ENCODE measurements at places on chromosomes 5 and 9.
A peak's percentile ranks its signal among the peaks of the same experiment; 100 is the strongest.

DNA sequence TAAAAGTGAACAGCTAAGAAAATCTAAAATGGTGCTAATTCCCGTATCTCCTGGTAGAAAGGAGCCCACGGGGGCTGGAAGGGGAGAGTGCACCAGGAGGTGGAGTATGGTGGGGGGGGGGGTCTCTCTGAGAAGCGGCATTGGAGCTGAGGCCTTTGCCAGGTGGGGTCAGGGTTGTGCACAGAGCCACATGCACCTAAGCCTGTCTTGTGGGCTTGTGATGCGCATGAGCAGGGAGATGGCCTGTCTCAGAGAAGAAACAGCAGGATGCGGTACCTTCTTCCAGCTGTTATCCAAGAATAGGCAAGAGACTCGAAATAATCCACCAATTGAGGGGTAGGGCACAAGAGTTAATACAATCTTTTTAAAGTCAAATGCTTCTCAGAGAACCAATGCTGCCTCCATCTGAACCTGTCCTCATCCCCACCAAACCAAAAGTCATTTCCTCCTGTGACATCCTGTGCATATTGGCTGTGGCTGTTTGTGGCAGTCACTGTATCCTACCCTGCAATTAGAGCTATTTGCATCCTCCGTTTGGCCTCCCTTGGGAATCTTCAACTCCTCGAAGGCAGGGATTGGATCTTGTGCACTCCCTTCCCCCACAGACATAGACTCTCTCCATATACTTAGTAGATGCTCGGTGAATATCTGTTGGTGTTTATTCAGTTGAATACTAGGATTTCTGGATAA, 45.4 kb downstream of the FGF1 start:
- DNase-seq, result no peak

DNA sequence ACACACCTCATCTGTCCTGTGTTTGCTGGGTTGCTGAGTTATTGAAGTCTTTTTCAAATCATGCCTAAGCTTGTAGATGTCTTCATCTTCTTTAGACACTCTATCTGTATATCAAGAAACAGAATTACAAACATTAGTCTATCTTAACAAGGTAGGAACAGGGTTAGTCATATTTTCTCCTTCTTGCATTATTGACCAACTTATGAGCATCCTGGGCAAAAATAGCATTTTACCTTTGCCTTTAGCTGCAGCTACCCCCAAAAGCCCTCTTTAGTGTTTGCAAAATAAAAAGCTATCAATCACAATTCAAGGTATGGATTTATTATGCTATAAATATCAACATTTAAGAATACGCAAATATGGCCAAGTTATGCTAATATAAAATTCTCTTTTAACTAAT, 3.4 kb downstream of the PLK2 start:
- no peak for DNase-seq

DNA sequence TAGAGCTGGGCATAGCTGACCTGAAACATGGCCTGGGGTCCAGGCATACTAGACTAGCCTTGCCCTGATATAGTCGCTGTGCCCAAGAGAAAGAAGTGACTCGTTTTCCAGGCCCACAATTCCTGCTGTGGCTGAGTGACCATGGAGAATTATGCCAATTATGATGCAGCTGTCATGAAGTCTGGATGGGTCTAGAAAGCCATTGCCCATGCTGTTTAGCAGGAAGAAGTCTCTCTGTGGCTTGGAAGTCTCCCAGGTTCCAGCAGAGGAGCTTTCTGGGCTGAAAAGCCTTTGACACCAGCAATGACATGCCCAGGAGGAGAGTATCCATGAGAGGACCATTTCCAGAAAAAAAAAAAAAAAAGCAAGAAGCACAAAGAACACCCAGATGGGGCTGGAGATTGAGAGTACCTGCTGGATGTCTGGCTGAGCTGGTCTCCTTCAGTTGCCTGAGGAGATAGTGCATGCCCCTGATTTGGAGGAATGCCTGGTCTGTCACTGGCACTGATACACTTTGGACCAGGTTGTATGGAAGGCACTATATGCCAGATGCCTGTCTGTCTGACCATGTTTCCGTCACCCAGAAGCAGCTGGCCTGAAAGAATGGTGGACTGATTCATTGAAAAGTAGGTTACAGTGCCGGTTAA, 128.0 kb upstream of the EPB41L4A start:
- DNase-seq, result no peak

GRCh38 chr5:76526950-76527583, 96.1 kb downstream of the F2RL2 start:
- DNase-seq, result no peak

GRCh38 chr9:92720209-92720765, 44.3 kb downstream of the BICD2 start:
- no peak for DNase-seq

- no peak for DNase-seq
Measured at GRCh38 chr5:173319646-173320045, 8.6 kb downstream of the STC2 start.

GRCh38 chr5:149046196-149046829, 16.5 kb downstream of the SH3TC2 start:
- DNase-seq, result peak; percentile 20

GRCh38 chr9:113675475-113675941, 200.6 kb upstream of the ZNF618 start:
- DNase-seq, result peak; percentile 99

DNA sequence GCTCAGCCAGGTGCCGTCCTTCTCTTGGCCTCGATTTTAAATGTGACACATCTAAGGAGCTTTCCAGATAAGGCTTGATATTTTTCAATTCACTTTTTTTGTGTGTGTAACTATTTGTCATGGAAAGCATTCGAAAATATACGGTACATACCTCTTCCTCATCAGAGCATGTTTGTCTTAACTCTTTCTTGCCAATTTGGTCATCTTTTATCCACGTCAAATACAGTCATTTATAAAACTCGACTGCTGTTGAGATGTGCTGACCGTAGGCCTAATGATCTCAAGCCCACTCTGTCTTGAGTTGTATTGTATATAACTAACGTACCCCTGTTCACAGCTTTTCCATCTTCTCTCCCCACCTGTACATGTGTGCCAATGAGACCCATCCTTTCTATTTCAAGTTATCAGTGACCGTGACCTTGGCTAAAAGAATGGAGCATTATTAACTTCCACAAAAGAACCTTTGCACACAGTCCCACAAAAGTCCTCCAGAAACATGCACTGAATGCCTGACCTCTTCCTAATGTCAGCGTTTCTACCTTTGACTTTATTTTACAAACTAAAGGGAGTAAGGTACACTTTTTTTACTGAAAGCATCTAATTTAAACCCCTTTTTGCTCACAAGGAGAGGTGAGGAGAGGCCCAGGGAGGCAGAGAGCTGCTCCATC, 61.6 kb downstream of the IPPK start:
- DNase-seq, result peak; percentile 24

GRCh38 chr5:34982823-34983222, 53.5 kb downstream of the DNAJC21 start:
- no peak for DNase-seq

DNA sequence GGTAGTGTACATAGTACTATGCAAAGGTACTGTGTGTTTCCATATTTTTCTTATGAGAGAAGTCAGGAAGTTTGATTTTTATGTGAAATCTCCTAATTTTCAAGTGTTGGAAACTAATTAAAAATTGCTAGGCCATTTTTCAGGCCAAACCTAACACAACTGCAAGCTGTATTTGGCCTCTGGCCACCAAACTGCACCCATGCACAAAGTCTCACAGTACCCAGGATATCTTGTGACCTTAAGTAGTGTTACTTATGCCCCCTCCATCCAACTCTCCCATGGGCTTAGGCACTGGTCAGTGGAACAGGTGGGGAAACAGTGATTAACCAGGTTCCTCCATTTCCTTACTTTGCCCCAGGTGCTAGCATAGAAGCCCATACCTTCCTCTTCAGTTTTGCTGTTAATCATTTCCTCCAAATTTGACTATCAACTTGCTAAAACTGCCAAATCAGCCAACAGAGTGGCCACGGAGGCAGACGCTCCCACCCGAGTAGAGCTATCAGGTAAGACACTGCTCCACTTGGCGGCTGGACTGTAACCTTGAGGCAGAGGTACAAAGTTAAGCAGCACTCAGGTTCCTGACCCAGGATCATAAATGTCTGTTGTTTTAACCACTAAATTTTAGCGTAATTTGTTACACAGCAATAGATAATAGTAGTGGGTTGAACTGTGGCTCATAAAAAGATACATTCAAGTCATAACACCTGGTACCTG, 19.5 kb upstream of the KIF27 start:
- no peak for DNase-seq

- DNase-seq, result no peak
Measured at GRCh38 chr9:95903398-95903797, 27.9 kb downstream of the ERCC6L2 start.

DNA sequence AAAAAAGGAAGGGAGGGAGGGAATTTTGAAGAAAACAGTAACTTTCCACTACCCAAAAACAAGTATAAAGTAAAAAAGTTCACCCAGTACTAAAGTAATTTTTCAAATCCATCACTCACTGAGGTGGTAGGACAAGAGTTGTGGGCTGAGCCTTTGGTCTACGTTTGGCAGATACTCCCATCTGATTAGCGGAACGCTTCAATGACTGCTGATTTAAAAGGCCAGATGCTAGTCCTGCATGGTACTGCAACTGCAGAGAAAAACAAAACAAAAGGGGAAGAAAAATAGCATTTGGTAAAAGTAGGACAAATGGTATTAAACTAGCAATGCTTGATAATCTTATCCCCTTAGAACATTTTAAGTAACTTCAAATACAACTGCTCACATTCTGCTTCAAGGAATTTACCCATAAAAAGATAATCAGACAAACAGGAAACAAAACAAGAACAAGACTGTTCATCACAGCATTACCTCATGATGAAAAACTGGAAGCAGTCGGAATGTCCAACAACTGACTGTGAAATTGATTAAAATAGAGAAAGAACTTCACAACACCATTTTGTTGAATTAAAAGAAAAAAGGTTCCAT, 65.4 kb downstream of the MED27 start:
- no peak for DNase-seq

- no peak for DNase-seq
Measured at GRCh38 chr9:86782831-86783230, 164.5 kb downstream of the GAS1 start.

DNA sequence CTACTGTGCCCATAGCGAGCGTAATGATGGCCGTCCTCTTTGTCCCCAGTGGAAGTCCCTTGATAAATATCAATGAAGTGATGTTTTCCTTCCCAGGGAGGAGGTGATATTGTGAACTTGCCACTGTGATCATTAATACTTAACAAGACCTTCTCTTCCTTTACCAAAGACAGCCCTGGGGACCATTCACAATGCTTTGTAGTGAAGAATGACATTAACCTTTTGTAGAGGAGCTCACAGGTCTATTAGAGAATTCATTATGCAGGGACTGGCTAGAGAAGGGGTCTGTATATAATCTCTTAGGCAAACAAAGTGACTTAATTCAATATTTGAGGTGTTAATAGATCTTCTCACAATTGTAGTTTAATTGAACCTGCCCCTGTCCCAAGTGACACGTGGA, 452.9 kb upstream of the DMAC1 start:
- DNase-seq, result no peak

- no peak for DNase-seq
Measured at GRCh38 chr5:125451622-125452021, 705.2 kb upstream of the ZNF608 start.

DNA sequence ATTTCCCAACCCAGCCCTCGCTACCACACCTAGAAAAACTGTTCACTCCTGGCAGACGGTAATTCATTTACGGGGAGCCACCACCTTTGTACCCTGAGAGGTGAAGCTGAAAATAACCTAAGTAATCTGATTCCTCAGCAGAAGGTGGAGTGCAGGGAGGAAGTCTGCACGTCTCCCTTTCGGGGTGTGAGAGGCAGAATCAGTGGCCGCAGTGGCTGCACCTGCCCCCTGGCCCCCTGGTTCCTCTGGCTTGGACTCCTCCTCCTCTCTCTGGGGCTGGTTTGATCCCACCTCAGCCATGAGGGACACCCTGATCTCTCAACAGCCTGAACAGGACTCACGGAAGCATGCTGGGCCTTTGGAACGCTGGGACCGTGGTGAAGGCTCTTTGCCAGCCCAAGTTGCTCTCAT, 10.5 kb downstream of the TMEM174 start:
- DNase-seq, result no peak

DNA sequence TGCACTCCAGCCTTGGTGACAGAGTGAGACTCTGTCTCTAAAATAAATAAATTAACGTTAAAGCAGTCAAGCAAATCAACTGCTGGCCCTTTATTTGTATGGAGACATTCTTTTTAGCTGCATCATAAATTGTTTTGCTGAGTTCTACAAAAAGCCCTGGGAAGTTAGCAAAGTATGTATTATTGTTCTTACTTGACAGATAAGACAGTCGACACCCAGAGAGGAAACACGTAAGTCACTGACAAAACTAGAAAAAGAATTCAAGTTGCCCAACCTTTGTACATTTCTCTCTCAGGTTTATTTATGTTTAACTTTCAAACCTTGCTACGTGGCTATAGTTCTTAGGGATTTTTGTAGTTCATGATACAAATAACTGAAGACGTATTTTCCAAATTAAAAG, 40.4 kb upstream of the MACIR start:
- peak; percentile 16 for DNase-seq

Measured in fibroblast of skin of right quadriceps (primary cell).